ENCODE measurements at places on chromosomes 7 and 10.

GRCh38 chr10:62433181-62433692, 59.1 kb downstream of the ZNF365 start:
- DNase-seq = peak; percentile 55

GRCh38 chr7:122166275-122166674, 22.2 kb upstream of the AASS start:
- DNase-seq = no peak

DNA sequence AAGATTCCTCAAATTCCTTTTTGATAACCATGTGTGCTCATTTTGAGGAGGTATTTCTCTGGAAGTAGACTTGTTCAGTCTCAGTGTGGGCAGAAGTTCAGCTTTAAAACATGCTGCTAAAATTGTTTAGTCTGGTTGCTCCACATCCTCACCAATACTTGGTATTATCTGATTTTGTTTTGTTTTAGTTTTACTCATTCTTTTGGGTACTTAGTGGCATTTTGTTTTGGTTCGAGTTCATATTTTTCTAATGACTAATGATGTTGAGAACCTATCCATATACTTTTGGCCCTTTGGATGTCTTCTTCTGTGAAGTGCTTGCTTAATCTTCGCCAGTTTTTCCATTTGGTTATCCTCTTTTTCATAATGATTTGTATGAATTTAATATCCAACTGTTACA, 694.2 kb upstream of the FZD8 start:
- no peak for DNase-seq

GRCh38 chr7:125059861-125060456, 130.3 kb upstream of the POT1 start:
- DNase-seq = no peak

- no peak for DNase-seq
Observed at GRCh38 chr10:23453465-23453864, 14.6 kb downstream of the OTUD1 start.

DNA sequence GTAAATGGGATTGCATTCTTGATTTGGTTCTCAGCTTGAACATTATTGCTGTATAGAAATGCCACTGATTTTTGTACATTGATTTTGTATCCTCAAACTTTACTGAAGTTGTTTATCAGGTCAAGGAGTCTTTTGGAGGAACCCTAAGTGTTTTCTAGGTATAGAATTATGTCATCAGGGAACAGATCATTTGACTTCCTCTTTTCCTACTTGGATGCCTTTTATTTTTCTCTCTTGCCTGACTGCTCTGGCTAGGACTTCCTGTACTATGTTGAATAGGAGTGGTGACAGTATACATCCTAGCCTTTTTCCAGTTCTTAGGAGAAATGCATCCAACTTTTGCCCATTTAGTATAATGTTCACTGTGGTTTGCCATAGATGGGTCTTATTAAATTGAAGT, 48.8 kb downstream of the ANXA8 start:
- no peak for DNase-seq

DNA sequence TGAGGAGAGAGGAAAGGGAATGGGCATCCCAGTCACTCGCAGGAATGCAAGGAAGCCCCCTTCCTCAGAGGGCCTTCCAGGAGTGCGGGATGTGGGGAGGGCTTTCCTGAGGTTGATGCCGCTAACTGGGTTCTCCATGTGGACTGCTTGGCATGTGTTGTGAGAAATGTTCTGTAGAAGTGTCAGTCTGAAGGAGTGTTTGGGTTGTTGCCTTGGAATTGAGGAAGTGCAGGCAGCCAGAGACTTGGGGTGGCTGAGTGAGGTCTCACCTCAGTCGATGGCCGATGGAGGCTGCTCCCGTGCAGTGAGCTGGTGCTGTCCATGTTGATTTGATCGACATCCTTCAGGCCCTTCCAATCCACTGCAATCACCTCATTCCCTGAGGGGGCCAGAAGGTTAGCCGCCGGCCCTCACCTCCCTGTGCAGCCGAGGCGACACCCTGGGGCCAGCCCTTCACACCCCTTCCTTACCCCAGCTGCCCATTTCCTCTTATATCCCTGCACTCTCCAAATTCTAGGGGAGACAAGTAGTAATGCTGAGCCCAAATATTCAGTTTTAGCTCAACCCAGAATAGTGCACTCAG, 2.7 kb downstream of the FAM131B start:
- no peak for DNase-seq

Measured in stimulated activated CD8-positive, alpha-beta memory T cell treated with anti-CD3 and anti-CD28 coated beads, Interleukin-15, amount 100 ng/mL, for 4 hours (primary cell).